ENCODE measurements at places on chromosomes 2 and 18. TPM values are rescaled to one million over a fixed set of nuclear protein-coding genes. Genes with fewer than 3 reads are reported as not detected.

DNA sequence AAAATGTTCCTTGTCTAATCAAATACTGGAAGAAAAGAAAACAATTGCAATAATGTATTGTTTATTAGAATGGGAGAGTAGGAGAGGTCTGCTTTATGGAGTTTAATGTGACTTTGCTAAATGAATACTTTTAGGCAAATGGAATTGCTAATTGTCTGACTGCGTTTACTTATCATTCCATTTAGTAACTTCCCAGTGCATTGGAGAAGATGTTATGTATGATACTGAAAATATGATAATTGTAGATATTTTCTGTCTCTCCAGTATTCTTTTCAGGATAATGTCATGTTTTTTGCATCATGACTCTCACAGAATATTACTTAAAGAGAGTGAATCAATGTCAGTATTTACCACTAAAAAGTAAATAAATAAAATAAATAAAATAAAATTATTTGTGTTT lies 8.1 kb upstream of the ERBB4 start:
- no peak overlapping the region for H3K27ac ChIP-seq
- no peaks in the 10 kb centered on the region for H3K27me3 ChIP-seq
- DNase-seq, result no peak
- no peaks in the 10 kb centered on the region for H3K36me3 ChIP-seq

- no peaks in the 10 kb centered on the region for H3K36me3 ChIP-seq
- no peaks in the 10 kb centered on the region for H3K27me3 ChIP-seq
- H3K4me1 ChIP-seq, result no peaks in the 10 kb centered on the region
Measured at GRCh38 chr2:196225213-196225612, 53.8 kb upstream of the STK17B start.

DNA sequence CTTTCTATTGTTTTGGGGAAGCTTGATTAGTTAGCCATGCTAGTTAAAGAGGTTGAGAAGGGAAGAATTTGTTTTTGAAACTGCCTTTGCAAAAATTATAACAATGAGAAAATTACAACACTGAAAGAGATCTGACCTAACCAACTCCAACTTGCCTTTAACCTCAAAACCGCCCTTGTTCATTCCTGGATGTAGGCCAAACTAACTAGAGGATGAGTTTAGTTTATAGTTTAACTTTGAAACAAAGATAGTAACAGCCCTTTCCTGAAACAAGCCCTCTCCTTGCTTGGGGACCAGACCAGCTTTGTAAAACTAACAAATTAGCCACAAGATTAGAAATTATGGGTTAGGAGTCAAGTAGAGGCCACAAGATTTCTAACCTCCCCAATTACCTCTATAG lies 713.9 kb downstream of the CPS1 start:
- DNase-seq, result no peak
- H3K27ac ChIP-seq, result no peak overlapping the region
- H3K27me3 ChIP-seq, result no peaks in the 10 kb centered on the region
- H3K36me3 ChIP-seq, result no peaks in the 10 kb centered on the region
- no peaks in the 10 kb centered on the region for H3K4me1 ChIP-seq

- no peak for DNase-seq
- H3K36me3 ChIP-seq, result no peaks in the 10 kb centered on the region
- H3K4me3 ChIP-seq, result no peak overlapping the region
- no peaks in the 10 kb centered on the region for H3K4me1 ChIP-seq
Measured at GRCh38 chr18:10516078-10516477, 9.7 kb upstream of the NAPG start.

- H3K27me3 ChIP-seq, result peaks cover 1% of the 10 kb centered on the region
- no peaks in the 10 kb centered on the region for H3K4me1 ChIP-seq
- H3K4me3 ChIP-seq, result peak overlapping the region; percentile 31
- H3K36me3 ChIP-seq, result no peaks in the 10 kb centered on the region
- H3K27ac ChIP-seq, result no peak overlapping the region
Measured at GRCh38 chr2:148509288-148509902, 135.2 kb upstream of the EPC2 start.

DNA sequence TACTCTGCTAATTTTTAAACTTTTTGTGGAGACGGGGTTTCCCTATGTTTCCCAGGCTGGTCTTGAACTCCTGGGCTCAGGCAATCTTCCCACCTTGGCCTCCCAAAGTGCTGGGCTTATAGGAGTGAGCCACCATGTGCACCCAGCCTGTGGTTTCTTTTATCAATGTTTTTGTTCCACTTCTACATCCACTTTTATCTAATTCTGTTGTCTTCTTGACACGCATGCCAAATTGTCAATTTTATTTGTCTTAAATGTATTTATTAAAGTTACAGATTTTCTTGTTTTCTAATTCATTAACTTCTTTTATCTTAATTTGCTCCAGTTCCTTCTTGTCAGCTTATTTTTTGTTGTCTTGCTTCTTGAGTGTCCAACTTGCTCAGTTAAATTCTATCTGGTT lies 43.8 kb upstream of the ASPRV1 start:
- no peaks in the 10 kb centered on the region for H3K36me3 ChIP-seq
- no peaks in the 10 kb centered on the region for H3K27me3 ChIP-seq
- H3K4me3 ChIP-seq, result no peak overlapping the region
- H3K27ac ChIP-seq, result no peak overlapping the region

GRCh38 chr2:57821088-57821487 lies 225.5 kb upstream of the VRK2 start:
- no peaks in the 10 kb centered on the region for H3K27me3 ChIP-seq
- DNase-seq, result no peak
- no peak overlapping the region for H3K4me3 ChIP-seq
- H3K36me3 ChIP-seq, result no peaks in the 10 kb centered on the region

GRCh38 chr2:172328103-172328841 lies 99.1 kb upstream of the ITGA6 start:
- no peaks in the 10 kb centered on the region for H3K4me1 ChIP-seq
- no peak overlapping the region for H3K27ac ChIP-seq
- peaks cover 15% of the 10 kb centered on the region for H3K27me3 ChIP-seq
- no peak for DNase-seq
- H3K36me3 ChIP-seq, result no peaks in the 10 kb centered on the region
- no peak overlapping the region for H3K4me3 ChIP-seq

DNA sequence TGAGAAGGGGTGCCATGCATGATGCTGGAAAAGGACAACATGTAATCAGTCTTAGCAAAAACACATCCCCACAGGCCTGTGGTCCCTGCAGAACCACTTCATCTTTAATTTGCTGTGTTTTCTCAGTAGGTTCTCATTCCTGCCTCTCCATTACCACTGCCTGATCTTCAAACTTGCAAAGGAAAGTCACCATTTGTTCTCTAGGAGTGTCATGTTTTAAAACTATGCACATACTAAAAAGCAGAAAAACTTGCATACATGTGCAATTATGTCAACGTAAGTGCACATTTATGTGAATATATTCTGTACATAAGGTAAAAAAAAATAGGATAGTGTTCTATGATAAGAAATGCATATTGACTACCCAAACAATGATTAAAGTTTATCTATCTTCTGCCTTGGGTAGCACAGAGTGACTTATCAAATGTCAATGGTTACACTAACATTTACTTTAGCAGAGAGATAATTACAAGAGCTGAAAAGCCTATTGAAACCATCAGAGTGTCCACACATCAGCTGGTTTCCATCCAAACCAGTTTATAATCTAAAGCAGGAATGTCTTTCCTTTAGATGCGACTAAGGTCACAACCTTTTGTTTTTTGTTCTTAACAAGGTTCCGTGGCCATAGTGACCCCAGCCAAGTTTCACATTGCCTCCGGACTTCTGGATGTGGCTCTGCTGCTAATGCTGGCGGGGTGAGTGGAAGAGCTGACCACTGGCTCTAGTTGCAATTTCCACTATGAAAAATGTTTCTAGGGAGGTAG lies 58.7 kb upstream of the RMDN2 start:
- peaks cover 9% of the 10 kb centered on the region for H3K27me3 ChIP-seq
- H3K4me1 ChIP-seq, result no peaks in the 10 kb centered on the region
- no peak overlapping the region for H3K4me3 ChIP-seq
- H3K36me3 ChIP-seq, result no peaks in the 10 kb centered on the region

DNA sequence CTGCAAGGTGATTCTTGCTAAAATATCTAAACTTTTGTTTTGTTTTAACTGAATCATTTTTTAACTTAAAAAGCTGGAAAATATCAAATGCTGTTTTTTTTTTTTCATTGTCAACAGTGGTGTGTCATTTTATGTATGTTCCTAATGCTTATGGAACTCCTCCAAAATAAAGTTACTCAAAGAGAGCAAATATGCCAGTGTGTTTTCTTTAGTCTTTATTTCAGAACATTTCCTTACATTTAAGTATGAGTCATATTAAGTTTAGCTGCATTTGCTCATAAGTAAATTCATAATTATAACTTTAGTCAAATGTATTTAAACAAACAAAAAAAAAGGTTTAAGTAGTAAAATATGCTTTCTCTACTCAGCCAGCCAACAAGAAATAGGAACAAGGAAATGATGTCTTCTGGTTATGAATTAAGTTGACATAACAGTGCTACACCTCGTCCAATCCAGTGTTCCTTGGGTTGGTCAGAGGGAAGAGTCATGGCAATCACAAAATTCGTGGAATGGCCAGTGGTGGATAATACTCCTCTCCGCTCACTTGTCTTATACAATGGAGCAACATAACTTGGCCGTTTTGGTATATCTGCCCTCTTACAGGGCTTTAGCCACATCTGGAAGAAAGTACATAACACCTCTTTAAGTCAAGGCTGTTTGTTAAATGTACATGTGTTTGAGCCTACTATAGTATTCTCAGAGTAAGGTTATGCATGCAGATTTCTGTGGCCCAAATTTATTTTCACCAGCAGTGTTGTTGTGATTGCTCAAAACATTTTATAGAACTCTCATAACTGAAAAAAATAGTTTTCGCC lies 80.7 kb downstream of the SLC39A10 start:
- H3K27ac ChIP-seq, result no peak overlapping the region
- peaks cover 9% of the 10 kb centered on the region for H3K36me3 ChIP-seq
- DNase-seq, result no peak
- no peaks in the 10 kb centered on the region for H3K27me3 ChIP-seq
- no peak overlapping the region for H3K4me3 ChIP-seq
- H3K4me1 ChIP-seq, result no peaks in the 10 kb centered on the region

DNA sequence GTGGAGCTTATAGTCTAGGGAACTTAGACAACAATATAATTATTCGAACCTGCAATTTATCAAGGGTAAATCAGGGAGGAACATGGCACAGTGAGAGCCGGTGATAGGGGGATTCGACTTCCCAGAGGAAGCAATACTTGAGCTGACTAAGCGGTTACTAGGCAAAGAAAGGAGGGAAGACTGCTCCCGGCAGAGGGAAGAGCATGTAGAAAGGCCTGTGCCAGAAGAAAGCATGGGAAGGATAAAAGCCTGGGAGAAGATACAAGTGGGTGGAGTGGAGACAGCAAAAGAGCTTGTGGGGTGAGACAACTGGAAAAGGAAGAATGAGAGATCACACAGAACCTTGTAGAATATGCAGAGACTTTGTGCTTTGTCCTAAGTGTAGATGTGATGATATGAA lies 93.3 kb downstream of the MARCHF4 start:
- no peak overlapping the region for H3K27ac ChIP-seq
- peaks cover 17% of the 10 kb centered on the region for H3K27me3 ChIP-seq
- H3K4me1 ChIP-seq, result no peaks in the 10 kb centered on the region
- H3K36me3 ChIP-seq, result no peaks in the 10 kb centered on the region
- no peak for DNase-seq

DNA sequence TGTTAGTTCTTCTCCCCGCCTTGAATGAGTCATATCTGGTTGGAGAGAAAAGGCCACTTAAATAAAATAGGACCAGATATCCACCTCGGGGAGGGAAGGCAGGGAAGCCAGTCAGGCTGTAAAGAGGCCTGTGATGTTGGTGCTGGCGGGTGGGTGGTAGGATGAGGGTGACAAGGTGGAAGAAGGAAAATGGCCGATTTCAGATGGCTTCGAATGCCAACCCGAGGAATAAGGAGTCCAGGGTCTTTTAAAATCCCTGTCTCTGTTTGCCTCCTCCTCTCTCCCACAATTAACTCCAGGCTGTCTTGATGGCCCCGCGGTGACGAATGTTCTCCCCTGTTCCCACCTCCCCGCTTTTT lies 41.5 kb downstream of the CELF4 start:
- no peaks in the 10 kb centered on the region for H3K4me1 ChIP-seq
- no peaks in the 10 kb centered on the region for H3K36me3 ChIP-seq
- no peak overlapping the region for H3K27ac ChIP-seq
- no peak for DNase-seq

- DNase-seq, result no peak
- no peaks in the 10 kb centered on the region for H3K27me3 ChIP-seq
- no peaks in the 10 kb centered on the region for H3K4me1 ChIP-seq
- no peak overlapping the region for H3K4me3 ChIP-seq
- no peaks in the 10 kb centered on the region for H3K36me3 ChIP-seq
- no peak overlapping the region for H3K27ac ChIP-seq
Measured at GRCh38 chr18:51425475-51425874, 228.0 kb upstream of the MEX3C start.

- H3K27me3 ChIP-seq, result no peaks in the 10 kb centered on the region
- H3K36me3 ChIP-seq, result no peaks in the 10 kb centered on the region
- DNase-seq, result no peak
- peaks cover 18% of the 10 kb centered on the region for H3K4me1 ChIP-seq
- H3K27ac ChIP-seq, result no peak overlapping the region
- H3K4me3 ChIP-seq, result no peak overlapping the region
Measured at GRCh38 chr2:199463708-199464605, 6.2 kb upstream of the SATB2 start.

- no peaks in the 10 kb centered on the region for H3K36me3 ChIP-seq
Measured at GRCh38 chr2:120988700-120989511, 253.2 kb downstream of the GLI2 start.

DNA sequence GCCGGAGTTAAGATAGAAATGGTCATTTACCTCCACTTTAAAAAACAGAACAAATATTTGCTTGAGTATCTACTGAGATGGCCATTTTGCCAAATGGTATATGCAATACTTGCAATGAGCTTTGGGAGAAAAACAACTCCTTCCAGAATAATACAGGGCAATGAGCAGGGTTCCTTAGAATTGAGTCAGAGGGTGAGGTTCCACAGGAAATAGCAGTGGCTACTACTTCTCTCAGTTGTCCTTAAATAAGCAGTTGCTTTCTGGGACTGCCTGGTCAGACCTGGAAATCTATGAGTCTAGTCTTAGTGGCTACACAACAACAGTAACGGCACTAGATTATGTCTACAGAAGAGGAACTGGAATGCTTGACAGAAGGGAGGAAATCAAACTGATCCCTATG lies 80.9 kb upstream of the CCDC85A start:
- H3K36me3 ChIP-seq, result no peaks in the 10 kb centered on the region
- DNase-seq, result no peak
- H3K4me3 ChIP-seq, result no peak overlapping the region

GRCh38 chr18:63155169-63155852 lies 164.3 kb downstream of the BCL2 start:
- H3K27me3 ChIP-seq, result peaks cover 32% of the 10 kb centered on the region
- DNase-seq, result peak; percentile 63
- peak overlapping the region; percentile 11 for H3K4me3 ChIP-seq
- H3K4me1 ChIP-seq, result no peaks in the 10 kb centered on the region
- H3K36me3 ChIP-seq, result no peaks in the 10 kb centered on the region

DNA sequence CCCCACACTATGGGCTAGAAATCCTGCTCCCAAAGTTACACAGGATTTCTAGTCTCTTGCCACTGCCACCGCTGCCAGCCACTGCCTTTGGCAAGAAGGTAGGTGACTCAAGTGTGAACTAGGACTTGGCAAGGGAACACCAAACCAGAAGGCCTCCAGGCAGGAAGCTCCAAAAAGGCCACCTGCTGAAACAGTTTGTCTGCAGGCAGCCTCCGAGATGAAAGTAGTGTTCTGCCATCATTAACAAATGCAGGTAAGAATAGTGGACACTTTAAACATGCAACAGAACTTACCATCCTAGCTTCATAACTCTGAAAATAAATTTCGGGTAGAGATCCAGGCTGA lies 3.9 kb downstream of the ANKRD44 start:
- no peaks in the 10 kb centered on the region for H3K4me1 ChIP-seq
- DNase-seq, result no peak
- peaks cover 14% of the 10 kb centered on the region for H3K27me3 ChIP-seq
- no peak overlapping the region for H3K27ac ChIP-seq
- H3K4me3 ChIP-seq, result no peak overlapping the region

The MPV17 gene
- 66.8 TPM for total RNA-seq

The MALT1 gene
- total RNA-seq, result 0.42 TPM

The CHRND gene
- not detected for total RNA-seq

The PARD3B gene
- 3.0 TPM for total RNA-seq

The C2orf66 gene
- not detected for total RNA-seq

The ABCG8 gene
- not detected for total RNA-seq

The VWA3B gene
- not detected for total RNA-seq

The CYTIP gene
- 0.42 TPM for total RNA-seq
